ENCODE measurements at places on chromosomes 1 and 21. TPM values are rescaled to one million over a fixed set of nuclear protein-coding genes. Genes with fewer than 3 reads are reported as not detected.

The SV2A gene
- 1.4 TPM for total RNA-seq

The OR2L3 gene
- total RNA-seq: not detected

The TENT5C gene
- total RNA-seq: 45.6 TPM

The MXRA8 gene
- total RNA-seq: 8.5 TPM

The CNIH3 gene
- total RNA-seq: 0.95 TPM

Data from left colon (tissue), 2 donors.